ENCODE measurements at places on chromosomes 5 and 9.
A peak's percentile ranks its signal among the peaks of the same experiment; 100 is the strongest.

DNA sequence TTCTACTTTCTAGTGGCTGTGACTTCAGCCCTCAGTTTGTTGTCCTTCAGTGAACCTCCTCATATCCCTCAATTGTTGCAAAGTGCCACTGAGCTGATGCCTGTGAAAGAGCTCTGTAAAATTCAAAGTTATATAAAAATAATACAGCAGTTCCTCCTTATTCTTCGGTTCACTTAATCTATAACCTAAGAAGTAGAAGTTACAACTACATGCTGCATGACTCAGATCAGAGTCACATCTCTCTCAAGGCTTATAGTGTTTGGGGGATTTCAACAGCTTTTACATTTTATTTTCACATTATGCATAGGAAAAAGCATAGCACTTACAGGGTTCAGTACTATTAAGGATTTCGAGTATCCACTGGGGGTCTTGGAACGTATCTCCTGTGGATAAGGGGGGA, 25.1 kb upstream of the GCNT1 start:
- no peak for DNase-seq

- DNase-seq, result no peak
These were observed 3.3 kb upstream of the PRLR start for GRCh38 chr5:35233601-35234000.

GRCh38 chr9:22990349-22990748, 543.7 kb downstream of the DMRTA1 start:
- no peak for DNase-seq

GRCh38 chr9:110971705-110972104, 66.6 kb downstream of the LPAR1 start:
- DNase-seq, result no peak

- no peak for DNase-seq
These were observed 13.7 kb upstream of the ITGA1 start for GRCh38 chr5:52774005-52774410.

- no peak for DNase-seq
These were observed 85.4 kb upstream of the NR4A3 start for GRCh38 chr9:99736291-99736690.

- no peak for DNase-seq
These were observed 306.7 kb downstream of the PDE4D start for GRCh38 chr5:59586841-59587240.

DNA sequence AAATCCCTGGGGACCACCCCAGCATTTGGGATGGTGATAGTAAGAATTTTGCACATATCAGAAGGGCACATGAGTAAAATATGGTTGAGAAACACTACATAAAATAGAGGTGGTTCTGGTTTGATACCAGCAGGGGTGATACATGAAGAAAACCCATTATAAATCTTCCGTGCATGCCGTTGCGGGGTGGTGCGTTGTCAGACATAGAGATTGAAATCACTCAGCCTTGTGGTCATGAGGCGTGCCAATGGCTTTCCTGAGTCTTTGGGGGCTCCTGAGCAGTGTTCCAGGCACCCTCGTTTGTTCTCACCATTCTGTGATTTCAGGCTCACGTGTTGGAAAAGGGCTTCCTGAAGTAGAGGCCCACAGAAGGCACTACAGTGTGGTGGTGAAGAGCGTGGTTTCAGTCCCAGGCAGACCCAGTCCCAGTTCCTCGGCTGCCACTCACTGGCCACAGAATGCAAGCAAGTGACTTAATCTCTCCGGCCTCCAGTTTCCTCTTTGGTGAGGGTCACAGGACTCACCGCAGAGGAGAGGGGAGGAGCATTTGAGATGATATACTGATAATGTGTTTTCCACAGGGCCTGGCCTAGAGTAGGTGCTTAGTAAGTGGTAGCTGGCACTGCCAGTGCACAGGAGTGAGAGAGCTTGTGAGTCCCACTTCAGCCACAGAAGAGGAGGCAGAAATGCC, 20.5 kb upstream of the GLRX start:
- no peak for DNase-seq

DNA sequence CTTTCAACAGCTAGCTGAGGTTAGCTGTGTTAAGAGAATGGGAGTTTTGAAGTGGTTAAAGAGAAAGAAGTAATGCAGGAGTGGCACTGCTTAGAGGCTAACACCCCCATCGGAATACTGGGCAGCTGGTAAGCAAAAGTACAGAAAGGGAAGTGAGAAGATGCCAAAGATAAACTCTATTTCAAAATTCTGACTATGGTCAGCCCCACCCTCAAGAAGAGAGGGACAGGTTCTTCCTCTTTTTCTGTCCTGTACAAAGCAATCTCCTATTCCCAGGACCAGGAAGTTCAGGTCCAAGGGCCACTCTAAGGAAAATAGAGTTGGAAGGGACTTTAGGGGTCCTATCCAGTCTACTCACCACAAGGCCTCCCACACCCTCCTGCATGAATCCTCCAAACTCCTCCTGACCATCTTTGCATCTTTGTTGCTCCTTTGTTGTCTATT, 45.9 kb upstream of the JAK2 start:
- no peak for DNase-seq

DNA sequence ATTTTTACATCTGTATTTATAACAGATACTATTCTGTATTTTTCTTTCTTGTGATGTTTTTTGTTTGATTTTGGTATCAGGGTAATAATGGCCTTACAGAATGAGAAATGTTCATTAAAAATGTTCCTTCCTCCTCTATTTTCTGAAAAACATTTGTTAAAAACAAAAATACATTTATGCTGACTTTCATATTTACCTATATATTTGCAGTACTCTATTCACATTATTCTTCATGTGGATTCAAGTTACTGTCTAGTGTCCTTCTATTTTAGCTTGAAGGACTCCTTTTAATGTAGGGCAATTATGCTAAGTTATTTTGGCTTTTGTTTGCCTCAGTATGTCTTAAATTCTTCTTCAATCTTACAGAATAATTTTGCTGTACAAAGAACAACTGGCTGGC, 5.1 kb downstream of the CCDC112 start:
- no peak for DNase-seq

DNA sequence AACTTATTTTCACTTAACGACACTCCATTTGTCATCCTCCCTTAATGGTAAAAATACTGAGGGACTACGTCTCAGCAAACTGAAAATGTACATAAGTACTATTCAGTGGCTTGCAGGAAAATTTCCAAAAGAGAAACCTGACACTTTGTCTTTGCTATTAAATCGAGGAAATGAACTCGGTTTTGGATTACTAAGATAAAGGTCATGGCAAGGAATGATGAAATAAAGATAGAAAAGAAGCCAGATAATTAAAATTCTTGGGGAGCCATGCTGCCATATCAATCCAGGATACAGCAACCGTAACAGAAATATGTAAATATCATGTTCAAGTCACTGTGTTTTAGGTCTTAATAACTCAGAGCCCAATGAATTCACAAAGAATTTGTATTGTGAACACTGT, 647.8 kb downstream of the CDH9 start:
- DNase-seq, result no peak

GRCh38 chr5:1792842-1793266, 6.8 kb downstream of the MRPL36 start:
- no peak for DNase-seq

- DNase-seq, result no peak
These were observed 66.4 kb downstream of the DAPK1 start for GRCh38 chr9:87564111-87564510.

DNA sequence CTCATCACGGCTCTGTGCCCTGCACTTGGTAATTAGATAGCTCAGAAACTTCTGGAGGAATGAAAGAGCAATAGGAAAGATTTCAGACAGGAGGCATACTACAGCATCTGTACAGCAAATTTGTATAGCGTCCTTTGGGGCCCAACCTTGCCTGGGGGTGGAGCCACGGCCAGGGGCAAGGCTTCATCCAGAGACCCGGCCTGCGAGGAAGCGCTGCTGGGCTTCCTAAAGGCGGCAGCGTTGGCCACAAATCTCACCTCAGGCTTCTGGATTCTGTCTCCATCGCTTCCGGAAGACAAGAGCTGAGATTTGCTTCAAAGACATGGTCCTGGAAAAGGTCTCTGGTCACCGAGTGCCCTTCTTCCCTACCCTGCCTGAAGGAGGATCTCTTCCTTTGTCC, 12.2 kb upstream of the SPATA31D1 start:
- no peak for DNase-seq

GRCh38 chr9:90086101-90086511, 481.3 kb downstream of the GADD45G start:
- no peak for DNase-seq

DNA sequence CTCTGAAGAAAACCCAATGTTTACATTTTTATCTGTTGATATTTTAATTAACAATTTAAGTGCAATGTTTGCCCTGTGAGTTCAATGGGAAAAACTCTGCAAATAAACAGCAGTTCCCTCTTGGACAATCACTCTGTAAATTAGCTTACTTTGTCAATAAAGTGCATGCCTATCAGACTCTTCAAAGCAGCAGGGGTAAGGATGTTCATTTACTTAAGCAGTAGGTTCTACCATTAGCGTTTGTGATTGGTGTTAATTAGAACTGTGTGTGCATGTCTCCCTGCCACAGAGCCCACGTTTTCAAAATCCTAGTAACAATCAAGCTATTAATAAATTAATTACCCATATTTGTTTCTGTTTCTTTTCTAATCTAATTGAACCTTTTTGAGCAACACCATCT, 1921.6 kb upstream of the WWC1 start:
- no peak for DNase-seq

GRCh38 chr9:71758785-71759184, 9.5 kb downstream of the CEMIP2 start:
- DNase-seq, result peak; percentile 79

DNA sequence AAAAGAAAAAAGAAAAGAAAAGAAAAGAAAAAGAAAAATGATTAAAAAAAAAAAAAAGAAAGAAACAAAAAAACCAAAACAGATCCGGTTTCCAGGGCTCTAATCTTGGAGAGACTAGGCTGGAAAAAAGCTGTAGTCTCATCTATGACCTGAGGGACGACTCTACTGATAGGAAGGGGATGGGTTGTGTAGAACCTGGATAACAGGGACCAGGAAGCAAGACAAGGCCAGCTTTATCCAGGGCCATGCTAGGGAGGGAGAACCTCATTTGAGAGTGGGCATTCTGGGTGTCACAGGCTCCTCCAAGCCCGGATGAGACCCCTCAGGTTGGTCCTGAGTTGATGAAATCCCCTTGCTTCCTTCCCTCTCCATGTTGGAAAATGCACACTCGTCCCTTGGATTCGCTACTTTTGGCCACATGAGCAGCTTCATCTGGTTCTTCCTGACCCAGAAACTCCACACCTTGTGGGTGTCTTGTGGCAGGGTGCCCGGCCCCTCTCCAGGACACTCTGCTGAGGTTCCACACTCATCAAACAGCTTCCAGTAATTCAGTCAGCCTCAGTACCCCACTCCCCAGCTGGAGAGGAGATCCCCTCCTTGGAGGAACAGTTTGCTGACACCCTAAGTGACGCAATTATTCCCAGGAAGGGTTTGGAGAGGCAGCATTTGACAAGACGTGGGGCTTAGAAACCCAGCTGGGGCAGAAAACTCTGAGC, 71.1 kb upstream of the LHFPL2 start:
- DNase-seq, result no peak

DNA sequence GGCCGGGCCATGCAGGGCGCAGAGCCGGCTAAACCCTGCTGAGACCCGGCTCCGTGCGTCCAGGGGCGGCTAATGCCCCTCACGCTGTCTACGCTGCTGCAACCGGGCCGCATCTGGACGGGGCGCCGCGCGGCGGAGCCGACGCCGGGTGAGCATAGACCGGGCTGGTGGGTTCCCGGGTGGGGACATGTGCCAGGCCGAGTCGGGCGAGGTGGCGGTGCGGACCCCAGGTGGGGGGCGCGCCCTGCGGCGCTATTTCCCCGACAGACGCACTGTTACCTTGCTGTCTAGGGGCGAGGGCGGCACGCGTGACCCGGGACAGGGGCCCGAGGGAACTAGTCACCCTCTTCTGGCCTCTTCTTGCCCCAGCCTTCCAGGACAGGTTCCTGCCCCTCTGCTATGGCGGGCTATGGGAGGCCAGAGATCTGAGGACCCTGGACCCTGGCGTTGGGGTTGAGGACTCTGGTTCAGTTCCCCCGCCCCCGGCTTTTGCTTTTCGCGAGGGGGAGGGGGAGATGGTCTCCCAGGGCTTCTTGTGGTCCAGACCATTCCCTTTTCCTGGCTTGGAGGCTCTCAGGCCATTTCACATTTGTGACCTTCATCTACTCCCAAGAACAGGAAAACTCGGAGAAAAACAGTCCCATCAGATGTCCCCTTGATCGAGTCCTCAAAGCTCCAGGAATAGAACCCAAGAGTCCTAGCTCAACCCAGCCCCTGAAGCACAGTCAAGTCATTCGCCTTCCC, 536 bp downstream of the SLC27A4 start:
- no peak for DNase-seq

DNA sequence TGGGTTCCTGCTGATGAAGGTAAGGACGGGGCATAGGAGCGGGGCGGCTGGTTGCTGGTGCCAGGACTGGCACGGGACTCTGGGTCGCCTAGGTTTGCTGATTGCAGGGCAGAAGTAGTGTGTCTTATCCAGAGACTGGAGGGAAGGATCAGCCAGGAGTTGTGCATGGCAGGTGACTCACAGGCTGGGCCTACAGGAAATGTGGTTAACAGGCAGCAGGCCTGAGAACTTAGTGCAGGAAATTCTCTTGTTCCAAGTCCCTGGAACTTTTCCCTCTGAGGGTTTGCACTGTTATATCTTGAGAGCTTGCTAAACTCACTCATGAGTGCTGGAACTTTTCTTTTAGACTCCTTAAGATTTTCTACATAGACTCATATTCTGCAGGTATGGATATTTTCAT, 95.1 kb downstream of the ANXA2R start:
- DNase-seq, result no peak

Data from NCI-H510A treated with DMSO at 0.1 percent for 48 hours (cell line).